ENCODE measurements at places on chromosomes 6 and 20. TPM values are rescaled to one million over a fixed set of nuclear protein-coding genes. Genes with fewer than 3 reads are reported as not detected.

ETV7 gene
- total RNA-seq = 0.96 TPM

TIAM2 gene
- total RNA-seq = 20.2 TPM

SCRT2 gene
- not detected for total RNA-seq

PTCRA gene
- 2.6 TPM for total RNA-seq

KCNK16 gene
- total RNA-seq = not detected

KATNA1 gene
- 27.2 TPM for total RNA-seq

EEF1A2 gene
- 7.2 TPM for total RNA-seq

TGM3 gene
- not detected for total RNA-seq

SIRPB2 gene
- total RNA-seq = 16.9 TPM

RGS17 gene
- 6.7 TPM for total RNA-seq

PCSK2 gene
- total RNA-seq = 1.2 TPM

LGSN gene
- 4.1 TPM for total RNA-seq

GRM1 gene
- total RNA-seq = 1.9 TPM

CRIP3 gene
- total RNA-seq = 5.5 TPM

TOX2 gene
- not detected for total RNA-seq

EPPIN gene
- total RNA-seq = 6.3 TPM

CD83 gene
- 5.5 TPM for total RNA-seq

UBD gene
- total RNA-seq = 1.9 TPM

STMND1 gene
- 6.3 TPM for total RNA-seq

CDC40 gene
- 25.8 TPM for total RNA-seq

GPR6 gene
- total RNA-seq = not detected

HSPA1L gene
- 1.4 TPM for total RNA-seq
